ENCODE measurements at places on chromosomes 13 and 19.

DNA sequence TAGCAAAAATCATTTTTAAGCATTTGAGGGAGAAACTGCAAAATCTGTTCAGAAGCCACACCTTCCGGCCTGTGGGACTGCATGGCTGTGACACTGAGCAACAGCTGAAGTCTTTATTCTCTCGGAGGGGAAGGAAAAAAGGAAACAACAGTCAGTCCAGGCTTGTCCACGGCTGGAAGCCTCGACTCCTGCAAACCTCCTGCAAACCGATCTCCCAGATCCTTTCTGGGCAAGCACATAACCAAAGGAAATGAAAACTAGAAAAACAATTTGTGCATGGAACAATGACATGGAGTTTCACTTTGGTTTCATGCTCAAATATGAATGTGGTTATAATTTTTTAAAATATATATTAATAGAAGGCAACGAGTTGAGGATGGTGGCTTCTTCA lies 1.0 kb downstream of the COL4A1 start:
- no peak for DNase-seq

GRCh38 chr13:22085001-22085400 lies 414.1 kb downstream of the FGF9 start:
- no peak for DNase-seq

GRCh38 chr19:15448044-15448777 lies 1.5 kb downstream of the WIZ start:
- DNase-seq: no peak

DNA sequence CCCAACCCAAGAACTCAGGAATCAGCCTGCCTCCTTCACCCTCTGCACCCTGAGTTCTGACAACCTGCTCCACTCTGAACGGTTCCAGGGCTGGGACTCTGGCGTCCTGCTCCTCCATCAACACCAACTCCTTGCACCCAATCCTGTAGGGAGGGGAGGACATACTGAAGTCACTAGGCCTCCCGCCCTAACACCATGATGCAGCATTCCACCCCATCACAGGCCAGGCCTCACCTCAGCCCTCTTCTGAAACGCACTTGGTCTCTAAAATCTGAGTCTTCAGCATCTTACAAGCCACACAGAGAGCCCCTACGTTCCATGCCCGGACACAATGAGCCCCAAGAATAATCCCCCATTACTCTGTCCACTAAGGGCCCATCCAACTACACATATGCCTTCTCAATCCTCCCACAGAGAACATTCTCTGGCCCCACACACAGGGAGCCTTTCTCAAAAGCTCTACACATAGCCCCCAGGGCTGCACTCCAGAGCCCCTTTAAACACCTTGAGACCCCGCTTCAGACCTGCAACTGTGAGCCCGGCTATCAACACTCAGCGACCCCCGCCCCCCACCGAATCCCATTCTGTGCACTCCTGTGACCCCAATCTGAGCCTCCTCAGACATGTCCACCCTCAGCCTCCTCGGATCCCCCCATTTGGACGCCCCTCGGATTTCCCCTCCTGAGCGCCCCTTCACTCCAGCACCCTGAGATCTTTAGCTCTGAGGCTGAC lies 567 bp downstream of the ALKBH6 start:
- no peak for DNase-seq

DNA sequence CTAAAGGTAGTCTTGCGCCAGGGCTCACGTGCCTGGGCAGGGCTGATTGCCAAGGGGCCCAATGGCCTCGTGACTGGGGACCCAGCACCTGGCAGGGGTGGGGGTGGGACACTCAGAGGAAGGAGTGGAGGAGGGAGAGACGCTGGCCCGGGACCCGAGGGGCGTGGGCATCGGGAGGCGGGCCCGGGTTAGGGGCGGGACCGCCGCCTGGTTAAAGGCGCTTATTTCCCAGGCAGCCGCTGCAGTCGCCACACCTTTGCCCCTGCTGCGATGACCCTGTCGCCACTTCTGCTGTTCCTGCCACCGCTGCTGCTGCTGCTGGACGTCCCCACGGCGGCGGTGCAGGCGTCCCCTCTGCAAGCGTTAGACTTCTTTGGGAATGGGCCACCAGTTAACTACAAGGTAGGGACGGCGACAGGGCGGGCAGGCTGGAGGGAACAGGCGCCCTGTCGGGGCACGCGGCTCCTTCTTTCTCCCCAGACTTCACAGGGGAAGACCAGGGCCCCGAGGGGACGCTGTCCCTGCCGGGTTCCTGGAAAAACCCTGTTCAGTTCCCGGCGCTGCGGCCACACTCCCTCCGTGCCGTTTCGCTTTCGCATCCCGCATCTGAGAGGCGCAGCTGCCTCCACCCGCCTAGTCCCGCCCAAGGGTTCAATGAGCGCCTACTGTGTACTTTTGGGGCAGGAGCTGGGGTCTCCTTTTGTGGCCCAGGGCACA lies at the start of gene IFI30:
TSS of gene IFI30 (plus strand) at position 242 of the 717 bp plus-strand sequence. CDS start at position 271, 29 bp downstream.
- DNase-seq: peak; percentile 45

DNA sequence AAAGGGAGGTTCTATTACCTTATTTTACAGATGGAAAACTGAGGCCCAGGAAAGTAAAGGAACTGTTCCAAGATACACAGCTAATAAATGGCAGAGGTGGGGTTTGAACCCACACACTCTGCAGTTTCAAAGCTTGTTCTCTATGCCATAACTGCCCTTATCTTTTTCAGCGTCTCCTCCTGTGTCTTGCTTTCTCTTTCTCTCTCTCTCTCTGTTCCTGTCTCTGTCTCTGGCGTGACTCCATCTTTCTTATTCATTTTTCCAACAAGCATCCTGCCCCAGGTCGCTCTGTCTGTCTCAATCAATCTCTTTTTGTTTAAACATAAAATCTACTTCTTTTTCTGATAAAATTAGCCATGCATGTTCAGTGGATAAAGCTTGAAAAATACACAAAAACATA lies 3.2 kb upstream of the IFNL4 start:
- DNase-seq: no peak

DNA sequence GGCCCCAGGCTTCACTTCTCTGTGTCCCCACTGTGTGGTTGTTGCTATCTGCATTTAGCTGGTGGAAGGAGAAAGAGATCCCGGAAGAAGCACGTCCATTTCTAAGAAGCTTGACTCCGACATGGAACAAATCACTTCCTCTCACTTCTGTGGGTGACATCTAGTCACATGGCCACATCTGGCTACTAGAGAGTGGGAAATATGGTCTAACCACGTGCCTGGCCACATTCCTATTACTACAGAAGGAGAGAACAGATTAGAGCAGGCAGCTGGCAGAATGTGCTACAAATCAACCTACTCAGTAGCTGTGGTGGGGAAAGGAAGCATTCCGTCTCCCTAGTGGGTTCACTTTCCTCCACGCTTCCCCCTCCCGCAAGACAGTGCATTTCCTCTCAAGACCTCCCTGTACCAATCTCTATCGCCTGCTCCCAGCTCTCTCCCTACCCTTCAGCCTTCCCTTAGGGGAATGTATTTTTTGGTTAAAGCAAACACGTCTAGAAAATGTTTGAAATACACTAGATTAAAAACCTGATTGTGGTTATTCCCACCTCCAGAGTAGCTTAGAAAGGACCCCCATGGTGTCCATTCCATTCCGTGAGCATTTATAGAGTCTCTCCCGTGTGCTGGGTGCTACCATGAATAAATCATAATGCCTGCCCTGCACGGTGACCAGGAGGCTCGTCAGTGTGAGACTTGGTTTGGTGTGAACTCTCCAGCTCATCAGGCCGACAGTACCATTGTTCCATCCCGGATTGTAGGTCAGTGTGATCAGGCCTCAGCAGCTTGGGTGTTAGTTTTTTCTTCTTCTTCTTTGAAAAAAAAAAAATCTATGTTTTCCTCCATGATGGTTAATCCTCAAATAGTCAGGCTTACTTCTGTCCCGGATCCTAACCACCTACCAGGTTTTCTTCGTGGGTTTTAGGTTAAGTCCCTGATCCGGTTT lies 8.0 kb upstream of the AMER2 start:
- no peak for DNase-seq

All from stimulated activated CD4-positive, alpha-beta T cell treated with anti-CD3 and anti-CD28 coated beads, TNF-alpha, amount 100 ng/mL, for 1 hour (primary cell).